ENCODE measurements at places on chromosomes 6 and 20.

GRCh38 chr6:1726341-1726768 lies 116.6 kb downstream of the FOXC1 start:
- no peak for DNase-seq

GRCh38 chr6:100229512-100229911 lies 235.2 kb downstream of the SIM1 start:
- no peak for DNase-seq

- no peak for DNase-seq
These were observed 117.5 kb downstream of the ZMYND8 start for GRCh38 chr20:47238780-47239718.

DNA sequence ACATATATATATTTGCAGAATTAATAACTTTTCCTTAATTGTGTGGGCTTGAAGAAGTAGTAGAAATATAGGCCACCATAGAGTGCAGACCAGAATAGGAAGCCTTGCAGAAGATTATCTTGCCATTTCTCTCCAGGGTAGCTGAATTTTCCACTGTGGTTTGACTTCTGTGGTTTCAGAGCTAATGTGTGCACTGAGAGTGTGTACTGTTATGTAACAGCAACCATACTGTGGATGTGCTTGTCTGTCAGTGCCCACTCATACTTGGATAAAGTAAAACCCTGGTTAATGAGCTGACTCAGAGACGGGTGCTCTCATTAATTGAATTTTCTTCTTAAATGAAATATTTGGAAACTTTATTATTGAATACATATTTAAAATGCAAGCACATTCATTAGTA lies 57.2 kb downstream of the CEP43 start:
- DNase-seq, result no peak

- no peak for DNase-seq
These were observed 117.5 kb downstream of the GPX5 start for GRCh38 chr6:28643017-28643740.

DNA sequence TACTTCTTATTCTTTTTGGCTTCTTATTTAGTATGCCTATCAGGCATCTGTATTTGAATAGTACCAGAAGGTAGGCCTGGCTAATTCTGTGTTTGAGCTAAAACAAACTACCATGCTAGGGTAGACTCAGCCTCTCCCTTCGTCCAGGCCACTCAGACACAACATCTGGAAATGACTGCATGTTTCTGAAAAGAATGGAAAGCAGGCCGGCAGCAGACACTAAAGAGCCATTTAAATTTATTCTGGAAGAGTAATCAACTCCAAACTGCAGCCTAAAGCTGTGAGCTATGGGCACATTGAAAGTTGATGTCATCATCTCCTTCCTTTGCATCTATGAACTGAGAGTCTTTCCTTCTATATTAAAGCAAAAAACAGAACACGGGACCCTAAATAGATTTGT lies 70.9 kb upstream of the SAMD5 start:
- DNase-seq, result no peak

DNA sequence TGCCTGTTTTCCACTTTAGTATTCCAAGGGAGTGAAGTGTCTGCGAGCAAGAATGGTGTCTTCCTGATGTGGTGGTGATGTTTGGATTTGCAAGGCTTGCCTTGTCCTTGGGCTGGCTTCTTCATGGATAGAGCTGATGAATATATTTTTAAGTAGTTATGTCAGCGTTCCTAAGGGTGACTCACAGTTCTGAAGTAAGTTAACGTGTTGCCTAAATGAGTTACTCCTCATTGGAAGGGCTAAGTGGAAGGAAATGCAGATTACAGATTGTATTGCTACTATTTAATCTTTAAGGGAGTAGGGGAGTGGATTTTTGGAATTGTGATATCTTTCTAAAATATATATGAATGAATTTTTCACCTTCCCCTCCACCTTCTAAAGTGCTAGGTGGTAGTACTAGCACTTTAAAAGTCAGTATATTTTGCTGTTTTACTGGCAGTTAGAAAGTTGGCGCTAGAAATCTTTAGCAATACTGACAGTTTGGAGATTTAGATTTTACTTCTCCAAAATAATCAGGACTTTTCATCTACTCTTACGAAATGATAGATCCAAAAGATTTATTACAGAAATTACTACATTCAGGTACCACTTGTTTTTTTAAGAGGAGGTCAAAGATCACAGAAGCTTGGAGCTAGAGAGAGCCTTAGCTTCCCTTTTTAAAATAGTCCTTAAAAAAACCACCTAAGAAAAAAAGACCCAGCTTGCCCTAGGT lies 197.4 kb downstream of the JARID2 start:
- no peak for DNase-seq

- DNase-seq, result no peak
These were observed 51.9 kb upstream of the EDN1 start for GRCh38 chr6:12238219-12238618.

- no peak for DNase-seq
These were observed 19.4 kb downstream of the MAP3K5 start for GRCh38 chr6:136772685-136773472.

GRCh38 chr20:46255440-46256104 lies 52.7 kb downstream of the CDH22 start:
- DNase-seq, result no peak
